ENCODE measurements at places on chromosomes 4 and X. TPM values are rescaled to one million over a fixed set of nuclear protein-coding genes. Genes with fewer than 3 reads are reported as not detected.

DNA sequence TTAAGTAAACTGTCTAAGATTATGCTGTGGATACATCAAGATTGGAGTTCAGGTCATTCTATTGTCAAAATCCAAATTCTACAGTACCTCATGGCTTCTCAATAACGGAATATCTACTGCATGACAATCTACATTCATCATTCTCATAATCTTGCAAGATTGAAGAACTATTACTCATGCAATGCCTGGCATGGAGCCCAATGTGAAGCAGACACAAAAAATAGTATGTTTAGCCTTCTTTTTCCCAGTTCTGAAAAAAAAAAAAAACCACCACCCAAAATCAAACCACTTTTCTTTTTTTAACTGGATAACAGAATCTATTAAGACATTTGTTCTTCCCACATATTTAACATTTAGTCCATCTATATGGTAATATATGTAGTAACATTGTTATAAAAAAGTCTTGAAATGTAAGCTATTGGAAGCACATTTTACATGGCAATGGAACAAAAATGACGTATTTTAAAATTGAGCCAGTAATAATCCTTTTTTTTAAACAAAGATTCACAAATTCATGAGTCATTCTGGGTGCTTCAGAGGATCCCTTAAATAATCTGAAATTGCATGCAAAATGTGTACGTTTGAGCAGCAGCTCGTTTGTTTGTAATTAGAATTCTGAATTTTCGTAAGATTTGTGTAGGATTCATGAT, 232.2 kb upstream of the FMR1 start:
- no peak for DNase-seq

- peak; percentile 6 for DNase-seq
Observed at GRCh38 chr4:8723222-8723980, 130.8 kb downstream of the CPZ start.

GRCh38 chr4:110924761-110925160, 301.9 kb upstream of the PITX2 start:
- no peak for DNase-seq

DNA sequence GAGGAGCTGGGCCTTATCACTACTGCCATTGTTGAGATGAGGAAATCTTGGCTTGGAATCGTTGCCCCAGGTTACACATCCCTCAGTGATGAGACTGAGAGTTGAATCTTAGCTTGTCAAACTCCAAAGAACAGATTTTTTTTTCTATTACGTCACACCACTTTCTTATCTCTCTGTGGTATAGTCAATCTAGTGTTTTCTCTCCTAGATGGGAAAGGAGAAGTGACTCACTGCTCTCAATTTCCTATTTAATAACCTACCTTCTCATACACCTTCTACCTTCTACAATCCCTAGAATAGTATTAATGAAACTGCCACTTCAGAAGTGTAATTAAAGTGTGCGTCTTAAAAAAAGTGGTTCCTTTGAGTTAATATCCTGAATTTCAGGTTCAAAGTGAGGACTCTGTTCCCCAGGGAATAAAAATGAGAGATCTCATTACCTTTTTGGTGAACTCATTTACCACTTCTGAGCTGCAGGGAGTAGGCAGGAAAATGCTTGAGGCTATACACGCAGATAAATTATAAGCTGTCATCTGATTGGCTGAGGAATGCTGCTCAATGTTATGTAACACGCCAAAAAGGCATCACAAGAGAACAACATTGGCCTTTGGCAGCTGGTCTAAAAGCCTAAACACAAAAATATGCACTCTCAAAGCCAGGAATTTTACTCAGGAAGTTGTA, 59.3 kb downstream of the MAD2L1 start:
- no peak for DNase-seq

Gene YIPF7
- not detected for total RNA-seq

All from WTC11 (cell line).